Stimulated activated naive B cell treated with anti-CD40 and anti-IgM and Interleukin-4, amounts not matched to agents 10 μg/mL and 1 μg/mL and 100 μg/mL, for 72 hours (primary cell): ENCODE measurements at places on chromosomes 4 and X.

DNA sequence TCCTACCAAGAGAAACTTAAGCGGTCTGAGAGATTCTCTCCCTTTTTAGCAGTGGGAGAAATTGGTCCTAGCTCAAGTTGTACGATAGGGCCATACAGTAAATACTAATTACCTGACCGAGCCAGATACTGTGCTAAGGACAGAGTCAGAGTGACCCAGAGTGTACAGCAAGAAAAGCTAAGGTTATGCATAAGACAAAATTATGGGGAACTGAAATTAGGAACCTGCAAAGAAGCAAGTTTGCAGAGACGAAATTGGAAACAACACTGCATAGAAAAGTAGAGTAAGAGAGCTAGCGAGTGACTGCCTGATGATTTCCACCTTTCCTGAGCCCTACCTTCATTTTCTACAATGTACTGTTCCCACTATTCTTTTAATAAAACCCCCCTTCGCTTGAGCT, 278.1 kb downstream of the NKX6-1 start:
- DNase-seq = no peak

DNA sequence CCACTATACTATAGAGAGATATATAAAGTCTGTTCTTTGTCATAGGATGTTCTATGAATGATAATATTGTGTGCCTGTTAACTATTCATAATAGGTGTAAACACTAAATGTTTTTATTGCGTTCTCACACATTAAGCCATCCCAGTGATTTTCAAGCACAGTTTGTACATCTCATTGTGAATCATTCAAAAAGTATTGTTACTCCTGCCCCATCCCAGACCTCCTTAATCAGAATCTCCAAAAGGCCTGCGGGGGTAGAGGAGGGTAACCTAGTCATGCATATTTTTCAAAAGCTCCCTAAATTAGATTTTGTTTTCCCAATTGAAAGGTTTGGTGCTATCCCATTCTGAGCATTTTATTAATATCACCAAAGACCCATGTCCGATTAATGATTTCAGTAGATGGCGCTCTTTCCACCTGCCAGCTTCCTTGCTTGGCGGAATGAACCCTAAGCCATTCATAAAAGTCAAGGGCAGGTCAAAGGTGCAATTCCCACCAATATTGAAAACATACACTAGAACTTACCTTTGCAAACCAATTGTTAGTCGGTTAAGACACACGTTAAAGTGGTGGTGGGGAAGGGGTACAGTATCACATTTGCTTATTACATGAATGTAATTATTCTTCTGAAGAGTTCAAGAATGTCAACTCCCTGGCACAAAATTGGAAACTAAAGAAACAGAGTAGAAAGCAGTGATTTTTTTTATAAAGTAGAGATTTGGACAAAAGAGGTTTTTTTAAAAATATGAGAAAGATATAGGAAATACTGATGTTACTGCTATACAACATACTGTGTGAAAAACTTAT, 5.8 kb upstream of the TET2 start:
- no peak for DNase-seq

DNA sequence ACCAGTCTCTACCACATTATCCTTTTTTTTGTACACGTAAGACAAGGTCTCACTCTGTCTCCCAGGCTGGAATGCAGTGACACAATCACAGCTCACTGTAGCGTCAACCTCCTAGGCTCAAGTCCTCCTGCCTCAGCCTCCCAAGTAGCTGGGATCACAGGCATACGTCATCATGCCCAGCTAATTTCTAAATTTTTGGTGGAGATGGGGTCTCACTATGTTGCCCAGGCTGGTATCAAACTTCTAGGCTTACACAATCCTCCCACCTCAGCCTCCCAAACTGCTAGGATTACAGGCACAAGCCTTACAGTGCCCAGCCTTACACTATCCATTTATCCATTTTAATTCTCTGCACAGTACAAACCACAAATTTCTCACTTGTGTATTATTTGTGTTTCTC, 58.0 kb downstream of the CLOCK start:
- DNase-seq = no peak

- DNase-seq = no peak
These were observed 8.8 kb downstream of the DDX53 start for GRCh38 chrX:23008431-23009099.

DNA sequence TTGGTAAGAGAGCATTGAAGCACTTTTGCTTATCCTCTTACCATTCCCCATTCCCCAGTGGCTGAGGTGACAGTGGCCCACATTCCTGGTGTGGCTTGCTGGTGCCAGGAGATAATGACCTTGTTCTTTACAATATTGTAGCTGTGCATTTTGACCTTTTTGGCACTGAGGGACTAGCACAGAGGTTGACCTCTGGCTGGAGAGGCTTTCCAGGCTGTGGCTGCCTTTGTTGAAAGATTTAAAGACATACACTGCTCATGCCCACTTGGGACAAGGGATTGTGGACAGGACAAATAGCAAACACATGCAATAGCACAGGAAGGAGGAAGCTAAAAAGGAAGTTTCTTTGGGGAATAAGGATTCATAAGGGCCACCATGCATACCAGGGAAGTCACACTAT, 65.4 kb downstream of the ARHGEF9 start:
- DNase-seq = no peak

- no peak for DNase-seq
These were observed 124.6 kb downstream of the NDST3 start for GRCh38 chr4:118158763-118159375.

GRCh38 chrX:124863303-124863702, 456.4 kb upstream of the TEX13C start:
- DNase-seq = no peak

GRCh38 chrX:19758539-19758938, 128.9 kb downstream of the SH3KBP1 start:
- DNase-seq = no peak

DNA sequence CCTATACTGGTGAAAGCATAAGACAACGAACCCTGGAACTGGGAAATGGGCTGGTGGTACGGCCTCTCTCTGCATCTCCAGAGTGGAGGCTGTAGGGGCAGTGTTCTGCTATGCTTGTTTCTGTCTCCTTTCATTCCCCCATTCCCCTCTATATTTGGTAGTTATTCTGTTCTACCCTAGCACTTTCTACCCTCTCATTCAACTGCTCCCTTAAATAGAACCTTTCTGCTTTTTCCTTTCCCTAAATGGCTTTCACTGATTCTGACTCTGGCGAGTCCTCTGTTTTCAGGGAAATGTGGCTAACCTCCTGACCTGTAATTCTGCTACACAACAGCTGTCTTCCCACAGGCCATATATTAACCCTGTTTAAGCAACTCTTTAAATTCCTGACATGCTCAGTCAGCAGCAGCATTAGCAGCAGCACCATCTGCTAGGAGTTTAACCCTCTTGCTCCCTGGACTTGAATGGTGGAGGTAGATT, 94.2 kb downstream of the CXCL13 start:
- DNase-seq = no peak

DNA sequence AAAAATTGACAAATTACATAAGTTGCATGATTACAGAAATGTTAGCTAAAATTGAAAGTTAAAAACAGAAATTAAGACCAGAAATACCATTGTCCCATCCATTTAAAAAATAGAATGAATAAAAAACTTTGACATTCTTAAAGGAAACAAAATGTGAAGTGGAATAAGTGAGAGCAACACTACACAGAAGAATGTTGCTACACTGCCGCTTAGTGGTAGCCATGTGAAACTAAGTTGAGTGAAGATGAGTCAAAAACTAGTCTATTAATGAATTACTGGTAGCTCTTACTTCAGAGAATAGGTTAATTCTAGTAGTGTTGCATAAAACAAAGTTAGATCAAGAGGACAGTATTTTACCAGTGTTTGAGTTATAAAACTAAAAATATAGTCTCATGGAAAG, 571.0 kb upstream of the KLHL4 start:
- no peak for DNase-seq

- no peak for DNase-seq
These were observed 29.8 kb downstream of the PAGE2 start for GRCh38 chrX:55118574-55118973.

DNA sequence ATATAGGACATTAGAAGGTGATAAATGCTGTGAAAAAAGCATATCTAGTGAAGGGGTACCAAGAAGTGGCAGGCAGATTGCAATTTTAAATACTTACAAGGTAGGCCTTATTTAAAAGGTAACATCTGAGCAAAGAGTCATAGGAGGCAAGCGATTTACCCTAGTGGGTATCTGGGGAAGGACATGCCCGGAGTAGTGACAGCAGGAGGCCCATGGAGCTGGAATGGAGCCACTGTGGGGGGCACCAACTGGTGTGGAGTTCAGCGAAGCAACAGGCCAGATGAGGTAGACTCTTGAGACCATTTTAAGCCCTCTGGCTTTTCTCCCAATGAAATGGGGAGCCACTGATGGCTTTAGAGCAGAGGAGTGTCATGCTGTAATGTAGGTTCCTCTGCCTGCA, 37.3 kb downstream of the SEC24D start:
- DNase-seq = no peak

GRCh38 chr4:15649914-15650545, 5.1 kb downstream of the FBXL5 start:
- DNase-seq = peak; percentile 30

- no peak for DNase-seq
These were observed 621.5 kb upstream of the HTR2C start for GRCh38 chrX:113962343-113962742.

DNA sequence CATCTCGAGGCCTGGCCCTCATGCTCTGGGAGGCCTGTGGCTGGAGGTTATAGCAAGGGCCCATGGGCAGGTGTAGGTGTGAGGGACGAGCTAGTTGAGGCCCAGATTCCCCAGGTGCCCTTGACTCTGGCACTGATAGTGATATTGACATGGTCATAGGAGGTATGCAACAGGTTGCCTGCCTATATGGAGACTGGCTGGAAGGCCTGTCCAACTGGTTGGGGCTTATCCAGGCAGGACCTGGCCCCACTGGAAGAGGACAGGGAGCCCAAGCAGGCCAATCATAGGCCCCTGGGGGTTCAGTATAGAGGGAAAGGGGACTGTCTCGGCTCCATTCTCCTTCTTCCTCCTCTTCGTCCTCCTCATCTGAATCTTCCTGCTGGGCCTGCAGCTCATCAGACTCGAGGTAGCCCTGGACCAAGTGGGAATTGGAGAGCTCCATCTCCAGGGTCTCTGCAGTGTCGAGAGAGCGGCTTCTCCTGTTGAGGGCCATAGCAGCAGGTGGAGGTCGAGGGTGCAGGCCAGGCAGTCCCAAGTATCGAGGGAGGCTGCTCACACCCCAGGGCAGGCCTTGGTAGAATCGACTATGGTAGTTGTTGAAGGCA, 15.3 kb downstream of the AMER1 start:
- DNase-seq = no peak

GRCh38 chr4:78439328-78439727, 112.2 kb upstream of the ANXA3 start:
- DNase-seq = no peak

- no peak for DNase-seq
These were observed 63.2 kb downstream of the CD40LG start for GRCh38 chrX:136711147-136711546.

- no peak for DNase-seq
These were observed 332.4 kb downstream of the ARHGAP24 start for GRCh38 chr4:85807247-85807950.

- no peak for DNase-seq
These were observed 47.2 kb upstream of the RBMXL3 start for GRCh38 chrX:115142057-115142456.

GRCh38 chr4:76494871-76495590, 60.0 kb downstream of the SHROOM3 start:
- DNase-seq = no peak

- no peak for DNase-seq
These were observed 143.6 kb downstream of the ZAR1 start for GRCh38 chr4:48633657-48634056.

DNA sequence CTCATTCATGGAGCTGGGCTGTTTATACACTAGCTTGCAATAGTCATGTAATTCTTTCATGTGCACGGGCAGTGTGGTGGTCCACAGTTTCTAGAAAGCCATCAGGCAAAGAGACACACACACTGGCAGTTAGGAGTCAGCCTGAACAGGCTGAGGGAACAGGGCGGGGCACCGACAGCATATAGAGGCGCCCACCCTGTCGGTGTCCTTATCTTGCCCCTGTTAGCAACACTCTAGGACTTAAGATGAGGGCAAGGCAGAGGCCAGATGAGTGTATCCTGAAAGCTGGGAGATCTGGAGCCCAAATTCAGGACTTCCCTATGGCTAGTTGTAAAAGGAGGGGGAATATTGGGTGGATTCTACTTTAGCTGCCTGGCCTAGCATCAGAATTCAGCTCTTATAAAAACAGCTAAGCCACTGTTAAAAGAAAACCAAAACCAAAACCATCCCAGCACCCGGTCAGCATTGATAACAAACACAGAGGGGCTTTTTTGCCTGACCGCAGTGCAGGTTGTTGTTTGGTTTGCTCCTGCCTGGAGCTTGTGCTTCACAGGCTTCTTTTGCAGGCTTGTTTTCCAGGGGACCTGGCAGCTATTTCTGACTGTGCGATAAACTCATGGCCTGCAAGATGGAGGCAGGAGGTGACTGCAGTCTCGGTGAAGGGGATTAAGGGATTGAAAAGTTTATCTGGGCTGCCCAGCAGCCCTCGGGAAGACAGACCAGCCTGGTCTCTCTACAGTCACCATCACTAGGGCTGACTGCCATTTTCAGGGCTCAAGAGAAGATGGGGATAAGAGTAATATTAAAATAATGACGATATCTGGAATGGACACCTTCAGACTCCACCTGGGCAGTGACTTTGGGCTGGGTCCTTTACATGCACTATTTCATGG, 638.9 kb downstream of the MID1IP1 start:
- DNase-seq = no peak

DNA sequence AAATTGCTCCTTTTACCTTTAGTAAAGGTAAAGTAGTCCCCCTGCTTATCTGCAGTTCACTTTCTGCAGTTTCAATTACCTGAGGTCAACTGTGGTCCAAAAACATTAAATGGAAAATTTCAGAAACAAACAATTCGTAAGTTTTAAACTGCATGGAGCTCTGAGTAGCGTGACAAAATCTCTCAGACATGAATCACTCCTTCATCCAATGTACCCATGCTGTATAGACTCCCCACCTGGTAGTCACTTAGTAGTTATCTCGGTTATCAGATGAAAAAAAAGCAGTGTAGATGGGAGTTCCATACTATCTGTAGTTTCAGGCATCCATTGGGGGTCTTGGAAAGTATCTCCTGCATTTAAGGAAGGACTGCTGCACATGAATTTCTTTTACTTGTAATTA, 7.7 kb downstream of the UNC5C start:
- no peak for DNase-seq

DNA sequence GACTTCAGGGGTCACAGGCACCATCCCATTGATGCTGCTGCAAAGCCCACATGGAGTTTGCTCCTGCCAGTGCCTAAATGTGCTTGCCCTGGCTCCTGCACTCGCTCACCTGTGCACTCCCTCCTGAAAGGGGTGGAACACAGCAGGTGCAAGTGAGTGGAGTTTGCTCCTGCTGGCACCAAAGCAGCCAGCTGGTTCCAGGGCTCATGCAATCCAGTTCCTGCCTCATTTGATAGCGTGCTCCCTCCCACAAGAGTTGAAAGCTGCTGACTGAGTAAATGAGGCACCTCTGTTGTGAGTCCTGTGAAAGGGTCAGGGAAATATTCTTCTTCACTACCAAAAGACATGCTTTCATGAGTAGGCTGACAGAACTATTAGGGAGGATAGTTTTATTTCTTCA, 30.5 kb downstream of the CXCL8 start:
- DNase-seq = no peak

- DNase-seq = no peak
These were observed 160.1 kb downstream of the RBMX2 start for GRCh38 chrX:130561930-130562329.
